ENCODE measurements at places on chromosomes 4 and X.

- DNase-seq = no peak
Observed at GRCh38 chr4:84362896-84363655, 136.0 kb downstream of the NKX6-1 start.

DNA sequence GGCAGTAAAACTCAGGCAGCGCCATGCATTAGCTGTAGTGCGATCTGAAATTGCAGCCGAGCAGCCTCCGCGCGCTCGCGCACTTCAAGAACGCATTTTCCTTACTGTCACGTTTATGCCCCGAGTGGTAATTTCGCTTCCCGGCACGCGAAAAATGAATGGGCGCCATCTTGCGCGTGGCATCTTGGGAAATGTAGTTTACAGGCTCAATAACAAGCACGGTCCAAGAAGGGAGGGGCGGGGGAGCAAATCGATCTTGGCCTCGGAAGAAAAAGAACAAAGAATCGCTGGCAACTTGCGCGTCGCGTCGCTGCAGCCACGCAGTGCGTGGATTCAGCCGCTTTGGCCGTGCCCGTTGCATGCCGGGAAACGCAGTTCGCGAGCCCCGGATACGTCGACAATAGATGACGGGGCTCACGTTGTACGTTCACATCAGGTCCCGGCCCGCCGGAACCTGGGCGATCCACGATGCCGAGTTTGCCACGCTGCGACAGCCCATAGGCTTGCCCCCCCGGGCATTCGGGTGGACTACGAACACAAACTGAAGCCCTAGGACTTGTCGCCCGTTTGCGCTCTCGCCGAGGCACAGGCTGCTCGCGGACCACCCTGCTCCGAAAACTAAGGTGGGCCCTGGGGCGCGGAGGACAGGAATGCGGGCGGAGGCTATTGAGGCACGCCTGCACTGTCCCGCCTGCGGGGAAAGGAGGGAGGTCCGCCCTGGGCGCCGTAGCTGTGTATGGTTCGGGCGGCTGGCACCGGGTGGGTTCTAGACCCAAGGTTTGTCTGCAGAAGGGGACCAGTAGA, at the start of gene FTSJ1:
Gene FTSJ1, plus strand, starts transcription at position 426 of the 804 bp plus-strand sequence. CDS start 1,849 bp downstream, outside the sequence.
- DNase-seq = peak; percentile 76

- DNase-seq = no peak
Observed at GRCh38 chr4:37935026-37935425, 25.2 kb upstream of the PTTG2 start.

GRCh38 chr4:1695913-1696312, 11.8 kb upstream of the FAM53A start:
- no peak for DNase-seq

DNA sequence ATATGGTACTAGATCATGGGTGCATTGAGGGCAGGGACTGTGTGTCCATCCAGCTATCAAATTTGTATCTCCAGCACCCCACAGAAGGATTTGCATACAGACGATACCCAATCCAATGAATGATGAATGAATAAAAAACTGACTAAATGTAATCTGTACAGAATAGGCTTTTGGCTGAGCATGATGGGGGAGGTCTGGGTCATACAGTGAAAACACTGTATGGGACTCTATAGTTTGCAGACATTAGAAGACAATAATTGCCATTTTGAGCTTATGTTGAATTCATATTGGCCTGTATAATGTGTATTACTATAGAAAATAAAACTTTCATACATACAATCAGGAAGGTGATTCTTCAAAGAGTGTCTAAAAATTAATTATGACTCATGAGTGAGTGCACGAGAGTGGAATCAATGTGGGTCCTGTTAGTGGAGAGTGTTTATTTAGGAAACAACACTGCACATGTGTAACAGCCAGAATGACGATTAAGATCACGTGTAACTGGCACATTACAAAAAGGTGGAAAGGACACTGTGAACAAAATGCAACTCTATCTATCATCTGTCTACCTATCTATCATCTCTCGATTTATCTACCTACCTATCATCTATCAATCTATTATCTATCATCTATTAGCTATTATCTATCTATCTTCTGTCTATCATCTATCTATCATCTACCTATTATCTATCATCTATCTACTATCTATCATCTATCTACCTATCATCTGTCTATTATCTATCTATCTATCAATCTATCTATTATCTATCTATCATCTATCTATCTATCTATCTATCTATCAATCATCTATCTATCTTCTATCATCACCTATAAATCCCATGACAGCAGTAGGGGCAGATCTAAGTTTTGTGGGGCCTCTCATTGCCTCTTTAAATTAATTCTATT, 201.3 kb downstream of the PTTG2 start:
- DNase-seq = no peak

- DNase-seq = no peak
Observed at GRCh38 chr4:138611721-138612120, 369.6 kb upstream of the SLC7A11 start.

DNA sequence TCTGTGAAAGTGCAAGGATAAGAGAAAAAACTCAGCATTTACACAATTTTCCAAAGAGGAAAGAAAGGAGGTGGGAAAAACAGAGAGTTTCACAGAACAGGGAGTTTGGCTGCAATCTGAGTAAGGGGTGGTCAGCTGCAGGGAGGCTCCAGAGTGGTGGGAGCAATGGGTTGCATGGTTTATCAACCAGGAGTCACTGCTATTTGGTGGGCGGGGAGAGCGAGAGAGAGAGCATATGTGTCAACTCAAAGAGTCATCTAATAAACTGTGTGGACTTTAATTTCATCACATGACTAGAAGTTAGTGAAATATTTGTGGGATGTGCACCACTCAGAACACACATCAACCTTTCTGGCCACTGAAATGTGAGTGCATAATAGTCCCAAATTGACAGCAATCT, 94.6 kb downstream of the FAM13A start:
- no peak for DNase-seq

DNA sequence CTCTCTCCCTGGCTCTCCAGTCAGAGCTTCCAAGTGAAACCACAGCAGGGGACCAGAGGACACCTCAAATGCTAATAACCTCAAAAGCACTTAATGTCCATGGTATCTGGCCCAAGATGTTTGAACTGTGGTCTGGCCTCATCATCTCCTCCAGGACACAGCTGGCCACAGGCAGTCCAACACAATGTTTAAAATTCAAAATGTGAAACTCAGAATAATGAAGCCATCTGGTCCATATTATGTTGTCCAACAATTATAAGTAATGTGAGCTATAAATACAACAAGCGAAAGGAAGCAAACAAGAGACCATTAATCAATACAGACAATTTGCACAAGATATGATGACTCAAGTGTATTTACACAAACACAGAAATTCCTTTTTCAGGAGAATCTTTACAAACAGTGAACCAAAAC, 90.7 kb upstream of the S100G start:
- no peak for DNase-seq
